ENCODE measurements at places on chromosomes 2 and 18. TPM values are rescaled to one million over a fixed set of nuclear protein-coding genes. Genes with fewer than 3 reads are reported as not detected.

DNA sequence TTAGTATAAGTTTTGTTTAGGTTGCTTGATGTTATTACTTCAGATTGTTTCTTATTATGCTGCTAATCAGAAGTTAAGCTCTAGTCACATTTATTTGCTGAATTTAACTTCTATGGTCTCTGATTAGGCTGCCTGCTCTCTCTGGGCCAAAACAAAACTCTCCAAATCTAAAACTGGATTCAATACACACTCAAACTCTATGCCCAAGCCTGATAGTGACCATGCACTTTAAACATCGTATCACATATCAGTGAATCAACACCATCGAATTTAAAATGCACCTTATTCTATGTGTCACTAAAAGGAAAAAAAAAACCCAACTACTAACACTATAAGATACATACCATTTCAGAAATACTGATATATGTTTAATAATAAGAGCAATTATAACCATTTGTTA lies 76.9 kb upstream of the FRZB start:
- DNase-seq = no peak

DNA sequence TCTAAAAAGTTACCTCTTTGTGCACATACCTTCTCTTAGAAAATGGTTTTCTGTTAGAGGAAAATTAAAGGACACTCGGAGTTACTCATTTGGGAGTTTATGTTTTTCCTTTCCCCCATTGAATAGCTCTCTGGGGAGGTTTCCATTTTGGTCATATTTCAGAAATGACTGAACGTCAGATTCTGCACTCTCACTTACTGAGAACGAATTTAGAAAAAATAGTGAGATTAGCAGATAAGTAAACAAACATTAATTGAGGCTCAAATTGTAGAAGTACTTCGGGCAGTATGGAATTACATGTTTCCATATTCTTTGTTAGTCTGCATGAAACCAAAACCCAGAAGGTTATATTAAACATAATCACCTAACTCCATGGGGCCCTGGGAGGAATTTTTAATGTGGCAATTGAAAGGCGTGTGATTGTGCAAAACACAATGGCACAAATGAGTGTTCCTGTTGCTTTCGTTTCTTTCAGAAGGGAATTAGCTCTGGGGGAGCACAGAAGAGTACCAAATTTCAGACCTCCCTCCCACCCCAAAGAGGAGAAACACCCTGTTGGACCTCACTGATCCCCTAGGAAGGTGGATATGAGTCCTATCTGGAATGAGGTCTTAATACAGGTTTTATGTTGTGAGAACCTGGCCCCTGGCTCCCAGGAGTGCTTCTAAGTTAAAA lies 212.3 kb downstream of the BCL2 start:
- DNase-seq = no peak

CAPN14 gene
- 0.07 TPM for total RNA-seq

DNA sequence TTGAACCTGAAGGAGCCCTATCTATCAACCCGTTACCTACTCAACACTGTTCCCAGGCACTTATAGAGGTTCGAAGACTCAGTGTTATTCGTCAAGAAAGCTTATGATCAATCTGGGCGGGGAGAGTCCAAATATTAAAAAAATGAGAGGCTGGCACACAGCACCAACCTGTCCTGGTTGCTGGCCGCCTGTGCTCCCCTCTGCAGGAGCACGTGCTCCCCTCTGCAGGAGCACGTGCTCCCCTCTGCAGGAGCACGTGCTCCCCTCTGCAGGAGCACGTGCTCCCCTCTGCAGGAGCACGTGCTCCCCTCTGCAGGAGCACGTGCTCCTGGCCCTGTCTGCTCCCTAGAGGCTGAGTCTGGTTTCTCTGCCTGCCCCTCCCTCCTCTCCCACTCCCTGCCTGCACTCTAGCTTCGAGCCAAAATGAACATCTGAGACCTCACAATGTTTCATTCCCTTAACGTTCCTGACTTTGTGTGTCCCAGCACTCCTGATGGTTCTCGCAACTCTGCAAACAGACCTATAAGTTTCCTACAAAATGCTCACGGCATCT lies 614.0 kb upstream of the ID2 start:
- no peak for DNase-seq

DNA sequence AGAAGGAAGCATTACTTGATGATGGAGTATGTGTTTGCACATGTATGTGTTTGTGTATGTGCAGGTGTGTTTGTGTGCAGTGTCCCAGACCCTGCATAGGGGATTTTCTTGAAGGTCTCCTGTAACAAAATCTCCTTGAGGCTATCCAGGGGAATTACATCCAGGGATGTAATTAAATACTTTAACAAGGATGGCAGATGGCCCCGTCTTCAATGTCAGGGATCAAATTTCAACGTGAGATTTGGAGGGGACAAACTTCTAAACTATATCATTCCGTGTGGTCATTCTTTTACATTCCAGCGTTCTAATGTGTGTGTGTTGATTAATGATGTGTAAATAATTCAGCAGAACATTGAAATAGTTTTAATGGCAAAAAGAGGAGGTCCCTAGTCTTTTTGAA lies 3.3 kb downstream of the UGT1A9 start:
- DNase-seq = no peak

DNA sequence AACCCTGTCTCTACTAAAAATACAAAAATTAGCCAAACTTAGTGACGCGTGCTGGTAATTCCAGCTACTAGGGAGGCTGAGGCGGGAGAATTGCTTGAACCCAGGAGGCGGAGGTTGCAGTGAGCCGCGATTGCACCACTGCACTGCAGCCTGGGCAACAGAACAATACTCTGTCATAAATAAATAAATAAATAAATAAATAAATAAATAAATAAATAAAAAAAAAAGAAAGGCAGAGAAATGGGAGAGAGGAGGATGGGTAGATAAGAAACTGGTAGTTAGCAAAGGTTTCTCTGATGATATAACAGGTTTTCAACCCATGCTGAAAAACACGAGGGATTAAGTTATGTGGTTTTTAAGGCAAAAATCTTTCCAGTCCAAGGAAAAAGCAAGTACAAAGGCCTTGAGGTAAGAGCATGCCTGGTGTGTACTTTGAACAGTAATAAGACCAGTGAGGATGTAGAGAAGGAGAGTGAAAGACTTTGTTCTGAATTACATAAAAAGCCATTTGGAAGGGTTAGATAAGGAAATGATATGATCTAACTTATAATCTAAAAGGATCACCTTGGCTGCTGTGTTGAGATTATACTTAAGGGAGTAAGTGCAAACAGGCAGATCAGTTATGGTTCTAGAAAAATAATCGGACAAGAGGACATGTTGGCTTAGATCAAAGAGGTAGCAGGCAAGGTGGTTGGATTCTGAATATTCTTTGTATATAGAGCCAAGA lies 159.3 kb downstream of the PTH2R start:
- no peak for DNase-seq

DNA sequence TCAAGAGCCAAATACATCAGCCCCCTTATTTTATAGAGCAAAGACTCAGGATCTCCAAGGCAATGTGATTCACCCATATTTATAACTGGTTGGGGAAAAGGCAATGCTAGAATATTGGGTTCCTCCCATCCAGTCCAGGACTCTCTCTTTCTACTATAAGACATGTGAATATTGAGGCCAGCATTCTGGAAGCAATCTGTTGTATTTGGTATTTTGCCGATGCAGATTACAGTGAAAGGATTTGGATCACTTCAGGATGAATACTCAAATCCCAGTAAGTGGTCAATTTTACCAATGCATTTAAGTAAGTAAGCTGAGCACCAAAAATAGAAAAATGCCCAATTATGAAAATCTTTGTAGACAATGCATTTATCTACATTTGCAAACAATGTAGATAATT lies 1834.7 kb upstream of the PIK3C3 start:
- no peak for DNase-seq

DNA sequence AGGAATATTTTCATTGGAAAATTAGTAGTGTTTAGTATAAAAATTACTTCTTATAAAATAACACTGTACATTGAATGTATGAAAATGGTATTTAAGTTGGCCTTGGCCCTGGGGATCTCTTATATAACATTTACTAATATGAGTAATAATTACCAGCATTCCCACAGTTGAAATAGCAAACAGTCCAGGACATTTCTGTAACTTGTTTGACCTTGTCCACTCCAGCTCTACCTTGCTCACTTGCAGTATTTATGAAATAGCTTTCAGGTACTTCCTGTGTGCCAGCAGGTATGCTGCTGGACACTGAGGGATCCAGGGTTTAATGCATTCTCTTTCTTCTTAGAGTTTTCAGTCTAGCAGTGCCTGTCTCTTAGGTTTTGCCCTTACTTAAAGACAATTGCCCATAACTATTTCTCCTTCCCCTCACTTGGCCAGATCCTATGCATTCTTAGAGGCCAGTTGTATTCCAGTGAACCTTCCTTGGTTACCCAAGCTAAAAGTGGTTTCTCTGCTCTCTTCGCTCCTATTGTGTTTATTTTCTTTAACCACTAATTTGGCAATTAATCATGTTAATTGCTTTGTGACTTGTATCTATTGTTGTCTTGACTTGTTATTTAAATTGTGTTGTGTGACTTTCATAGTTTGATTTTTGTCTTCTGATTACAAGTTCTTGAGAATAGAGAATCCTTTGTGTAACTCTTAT lies 25.9 kb downstream of the BABAM2 start:
- no peak for DNase-seq

LRRTM4 gene
- not detected for total RNA-seq

ABCA12 gene
- under 0.01 TPM for total RNA-seq

DNA sequence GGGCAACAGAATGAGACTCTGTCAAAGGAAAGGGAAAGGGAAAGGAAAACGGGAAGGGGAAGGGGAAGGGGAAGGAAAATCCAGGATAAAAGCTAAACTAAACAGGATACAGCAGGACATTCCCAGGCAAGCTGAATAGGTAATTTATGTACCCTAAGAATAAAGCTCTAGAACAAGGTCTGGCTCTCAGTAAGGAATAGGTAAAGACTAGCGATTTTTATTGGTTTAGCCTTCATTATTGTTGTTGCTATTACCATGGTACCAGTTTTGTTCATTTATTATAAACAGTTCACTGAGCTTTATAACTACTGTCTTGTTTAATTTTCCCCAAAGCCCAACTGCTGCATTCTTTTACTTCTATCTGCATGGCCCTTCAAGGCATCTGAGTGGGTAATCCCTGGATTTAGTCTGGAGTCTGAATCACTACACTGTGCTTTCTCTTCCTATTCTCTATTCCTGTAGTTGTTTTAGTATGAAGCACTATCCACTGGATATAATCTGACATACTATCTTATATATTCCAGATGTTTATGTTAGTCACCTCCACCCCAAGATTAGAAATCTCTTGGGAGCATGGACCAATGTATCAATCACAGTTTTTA lies 127.1 kb upstream of the TANK start:
- no peak for DNase-seq

DNA sequence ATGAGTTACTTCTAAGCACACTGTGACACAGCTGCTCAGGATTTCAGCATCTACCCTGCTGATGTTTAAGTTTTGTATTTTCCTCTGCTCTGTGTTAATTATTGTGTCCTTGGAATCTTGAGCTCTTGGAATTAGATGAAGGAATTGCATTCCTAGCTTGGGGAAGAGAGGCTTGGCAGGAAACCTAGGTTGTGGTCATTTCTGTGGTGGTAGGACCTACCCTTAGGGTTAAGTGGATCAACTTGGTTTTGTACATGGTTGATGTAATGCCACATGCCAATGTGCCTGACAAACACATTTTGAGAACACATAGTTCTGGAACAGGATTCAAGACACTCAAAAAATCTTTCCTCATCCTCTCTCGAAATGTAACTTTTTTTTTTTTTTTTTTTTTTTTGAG lies 264.5 kb upstream of the MEX3C start:
- DNase-seq = no peak

DNA sequence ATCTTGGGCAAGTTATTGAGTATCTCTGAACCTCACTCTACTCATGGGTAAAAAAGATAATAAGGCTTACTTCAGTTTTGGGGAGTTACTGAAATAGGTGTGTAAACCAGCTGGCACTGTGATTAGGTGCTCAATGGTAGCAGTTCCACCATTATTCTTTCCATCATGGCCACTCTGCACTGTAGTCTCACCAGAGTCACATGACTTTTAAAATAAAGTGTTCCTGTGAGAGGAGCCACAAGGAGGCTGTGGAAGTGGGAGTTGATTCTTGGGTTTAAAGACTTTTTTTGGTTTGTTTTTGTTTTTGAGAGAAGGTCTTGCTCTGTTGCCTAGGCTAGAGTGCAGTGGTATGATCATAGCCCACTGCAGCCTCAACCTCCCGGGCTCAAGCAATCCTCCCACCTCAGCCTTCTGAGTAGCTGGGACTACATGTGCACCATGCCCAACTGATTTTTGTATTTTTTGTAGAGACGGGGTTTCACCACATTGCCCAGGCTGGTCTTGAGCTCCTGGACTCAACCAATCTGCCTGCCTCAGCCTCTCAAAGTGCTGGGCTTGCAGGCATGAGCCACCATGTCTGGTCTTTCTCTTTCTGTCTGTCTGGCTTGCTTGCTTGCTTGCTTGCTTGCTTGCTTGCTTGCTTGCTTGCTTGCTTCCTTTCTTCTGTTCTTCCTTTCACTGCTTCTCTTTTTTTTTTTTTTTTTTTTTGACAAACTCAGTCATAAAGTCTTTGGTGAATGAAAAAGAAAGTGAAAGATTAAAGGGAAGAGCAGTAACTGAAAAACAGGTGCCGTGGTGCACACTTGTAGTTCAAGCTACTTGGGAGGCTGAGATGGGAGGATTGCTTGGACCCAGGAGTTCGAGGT lies 21.2 kb upstream of the ACVR1 start:
- DNase-seq = no peak

DNA sequence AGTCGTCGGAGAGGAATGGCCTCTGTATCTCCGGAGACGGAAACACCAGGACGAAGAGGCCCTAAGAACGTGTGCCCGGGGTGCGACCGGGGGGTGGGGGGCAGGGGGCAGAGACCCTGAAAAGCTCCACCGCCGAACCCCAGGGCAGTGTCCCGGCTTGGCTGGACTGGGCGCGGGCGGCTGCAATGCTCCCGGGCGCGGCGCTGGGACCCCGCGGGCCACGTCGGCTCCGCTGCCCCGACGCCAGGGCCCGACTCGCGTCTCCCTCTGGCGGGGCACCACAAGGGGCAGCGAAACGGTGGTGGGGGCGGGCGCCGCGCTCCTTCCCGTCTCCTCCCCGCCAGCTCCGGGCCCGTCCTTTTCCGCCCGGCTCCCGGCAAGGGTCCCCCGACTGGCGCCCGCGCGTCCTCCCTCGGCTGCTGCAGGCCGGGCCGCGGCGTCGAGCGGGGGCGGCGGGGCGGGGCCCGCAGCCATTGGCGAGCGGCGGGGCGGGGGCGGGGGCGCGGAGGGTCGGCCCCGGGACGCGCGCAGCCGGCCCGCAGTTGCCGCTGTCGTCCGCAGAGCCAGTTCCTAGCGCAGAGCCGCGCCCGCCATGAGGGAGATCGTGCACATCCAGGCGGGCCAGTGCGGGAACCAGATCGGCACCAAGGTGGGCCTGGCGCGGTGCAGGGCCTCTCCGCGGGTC lies at the start of gene TUBB6:
Gene TUBB6, plus strand, starts transcription at position 541 of the 685 bp plus-strand sequence. Its CDS starts 52 bp downstream, at position 593.
- peak; percentile 50 for DNase-seq

NEURL3 gene
- not detected for total RNA-seq
